ENCODE measurements at places on chromosomes 6 and 20. TPM values are rescaled to one million over a fixed set of nuclear protein-coding genes. Genes with fewer than 3 reads are reported as not detected.

C6orf132 gene
- total RNA-seq: 38.1 TPM

PDRG1 gene
- 16.0 TPM for total RNA-seq

RAMACL gene
- total RNA-seq: 0.30 TPM

C6orf52 gene
- 1.8 TPM for total RNA-seq

SLC24A3 gene
- 4.7 TPM for total RNA-seq

IL20RA gene
- total RNA-seq: 1.3 TPM

ZC2HC1B gene
- not detected for total RNA-seq
